Peyer's patch (tissue), 4 donors: ENCODE measurements at places on chromosomes 5 and 9. TPM values are rescaled to one million over a fixed set of nuclear protein-coding genes. Genes with fewer than 3 reads are reported as not detected.

IRX2 gene
- not detected for total RNA-seq

IRX4 gene
- not detected for total RNA-seq

STK32A gene
- total RNA-seq = 4.1 TPM

EPB41L4B gene
- total RNA-seq = 71.4 TPM

PCDHB2 gene
- 0.35 TPM for total RNA-seq

TSSK1B gene
- total RNA-seq = not detected
